ENCODE measurements at places on chromosomes 1 and 21.

DNA sequence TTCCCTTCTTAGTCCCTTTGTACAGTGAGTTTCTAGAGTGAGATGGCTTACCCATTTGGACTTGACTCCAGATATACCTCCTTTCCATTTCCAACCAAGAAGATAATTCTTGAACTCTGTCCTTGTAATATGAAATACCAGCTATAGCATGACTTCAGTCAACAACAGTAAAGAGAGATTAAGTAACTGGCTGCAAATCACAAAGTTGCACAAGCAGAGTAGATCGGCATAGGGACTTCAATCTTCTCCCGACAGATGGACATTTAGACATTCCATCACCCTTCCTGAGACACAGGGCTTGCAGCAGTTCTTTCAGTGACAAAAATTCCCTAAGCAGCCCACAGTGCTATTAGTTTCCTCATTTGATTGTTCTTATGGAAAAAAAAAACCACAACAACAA, 44.6 kb downstream of the JAK1 start:
- DNase-seq = no peak

GRCh38 chr21:15241997-15242736, 177.4 kb upstream of the NRIP1 start:
- no peak for DNase-seq

DNA sequence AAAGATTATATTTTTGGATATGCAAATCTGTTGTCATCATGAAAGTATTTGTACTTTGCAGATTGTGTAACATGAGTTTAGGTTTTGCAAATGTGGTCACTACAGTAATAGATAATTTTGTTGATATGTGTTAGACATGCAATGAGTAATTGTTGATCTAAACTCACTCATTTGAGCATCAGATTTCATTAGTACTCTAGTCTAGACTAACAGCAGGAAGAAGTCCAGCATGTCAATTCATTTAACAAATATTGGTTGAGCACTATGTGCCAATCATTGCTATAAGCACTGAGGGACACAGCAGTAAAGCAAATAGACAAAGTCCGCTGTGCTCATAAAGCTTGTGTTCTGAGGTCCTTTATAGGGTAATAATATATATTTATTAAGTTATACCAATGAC, 350.0 kb downstream of the USP25 start:
- DNase-seq = no peak

- no peak for DNase-seq
Observed at GRCh38 chr1:232853994-232854797, 49.0 kb downstream of the MAP10 start.

DNA sequence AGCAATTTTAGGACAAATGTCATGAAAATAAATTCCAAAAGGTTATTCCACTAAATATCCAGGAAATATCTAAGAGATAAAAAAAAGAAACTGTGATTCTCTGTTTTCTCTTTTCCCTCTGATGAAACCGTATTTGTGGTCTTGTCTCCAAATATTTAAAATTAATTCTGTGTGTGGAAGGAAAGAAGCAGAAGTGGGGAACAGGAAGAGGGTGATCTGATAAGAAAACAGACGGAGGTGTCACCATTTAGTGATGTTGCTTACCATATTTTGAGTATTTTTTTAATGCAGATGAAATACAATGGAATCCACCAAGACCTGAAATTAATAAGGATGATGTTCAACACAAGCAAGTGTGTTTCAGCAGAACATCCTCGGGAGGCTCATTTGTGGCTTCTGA, 29.6 kb downstream of the CLCA1 start:
- no peak for DNase-seq

DNA sequence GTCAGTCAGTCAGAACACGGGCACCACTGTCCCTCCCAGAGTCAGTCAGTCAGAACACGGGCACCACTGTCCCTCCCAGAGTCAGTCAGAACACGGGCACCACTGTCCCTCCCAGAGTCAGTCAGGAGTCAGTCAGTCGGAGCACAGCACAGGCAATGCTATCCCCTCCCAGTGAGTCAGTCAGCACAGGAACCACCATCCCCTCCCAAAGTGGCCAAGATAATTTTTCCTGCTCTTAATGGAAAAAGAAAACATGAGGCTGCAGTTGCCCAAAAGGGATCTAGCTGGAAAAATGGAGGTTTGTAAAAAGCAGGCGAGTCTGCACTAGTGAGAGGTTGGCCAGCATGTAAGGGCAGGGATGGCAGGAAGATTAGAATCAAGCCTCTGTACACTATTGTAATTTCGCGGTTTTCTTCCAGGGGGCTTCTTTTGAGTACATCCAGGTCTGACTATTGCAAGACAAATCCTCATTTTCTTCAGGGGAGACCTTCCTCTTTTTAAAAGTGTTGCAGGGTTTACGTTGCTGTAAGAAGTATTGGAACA, 213.8 kb downstream of the SIPA1L2 start:
- no peak for DNase-seq

GRCh38 chr1:101392552-101392951, 155.7 kb downstream of the S1PR1 start:
- no peak for DNase-seq

DNA sequence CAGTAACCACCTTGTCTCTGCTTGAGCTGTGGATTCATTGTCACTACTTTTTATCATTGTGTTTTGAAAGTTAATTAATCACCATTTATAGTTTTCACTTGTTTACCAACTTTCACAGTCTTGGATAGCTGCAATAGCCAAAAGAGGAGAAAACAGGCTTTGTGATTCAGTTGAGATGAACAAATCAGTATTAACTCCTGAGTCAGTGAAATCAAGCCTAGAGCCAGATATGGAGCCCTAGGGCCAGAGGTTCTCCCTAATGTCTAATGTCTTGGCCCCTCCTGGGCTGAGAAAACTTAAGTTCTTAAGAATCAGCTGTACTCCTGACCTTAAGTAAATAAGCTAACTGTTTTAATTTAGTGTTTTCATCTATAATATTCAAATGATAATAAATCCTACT, 228.8 kb downstream of the DNM3 start:
- DNase-seq = no peak

- no peak for DNase-seq
Observed at GRCh38 chr1:74728736-74729135, 4.1 kb downstream of the CRYZ start.

DNA sequence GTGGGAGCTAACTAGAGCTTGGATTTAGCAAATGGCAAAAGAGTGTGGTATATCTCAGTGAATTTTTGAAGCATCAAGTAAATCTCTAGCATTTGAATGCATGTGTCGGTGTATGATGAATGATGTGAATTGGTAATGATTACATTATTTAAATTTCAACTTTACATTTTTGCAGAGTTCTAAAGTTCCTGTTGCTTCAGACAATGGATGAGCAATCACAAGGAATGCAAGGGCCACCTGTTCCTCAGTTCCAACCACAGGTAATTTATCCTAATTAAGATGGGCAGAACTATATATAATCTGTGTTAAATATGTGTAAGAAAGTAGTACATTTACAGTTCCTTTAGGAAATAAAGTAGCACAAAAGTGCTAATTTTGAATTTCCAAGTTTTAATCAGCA, 75.6 kb downstream of the NEK7 start:
- no peak for DNase-seq

GRCh38 chr1:29083317-29084195, 40.1 kb downstream of the TMEM200B start:
- DNase-seq = no peak

DNA sequence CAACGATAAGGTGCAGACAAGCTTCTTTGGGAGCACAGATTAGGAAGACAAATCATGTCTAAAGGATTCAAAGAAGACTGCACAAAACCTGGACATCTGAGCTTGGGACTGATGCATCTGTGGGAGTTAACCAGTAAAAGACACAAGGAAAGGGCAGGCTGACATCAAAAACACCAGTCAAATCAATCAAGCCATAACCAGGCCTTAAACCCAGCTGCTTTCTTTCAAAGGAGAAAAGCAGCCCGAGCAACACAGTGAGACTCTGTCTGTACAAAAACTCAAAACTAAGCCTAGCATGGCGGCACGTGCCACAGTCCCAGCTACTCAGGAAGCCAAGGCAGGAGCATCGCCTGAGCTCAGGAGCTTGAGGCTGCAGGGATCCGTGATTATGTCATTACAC, 411.6 kb downstream of the SMYD3 start:
- no peak for DNase-seq

- DNase-seq = no peak
Observed at GRCh38 chr1:203442821-203443220, 32.8 kb upstream of the PRELP start.

- no peak for DNase-seq
Observed at GRCh38 chr1:208051651-208052050, 140.7 kb upstream of the CD34 start.

GRCh38 chr1:168758503-168758902, 29.5 kb upstream of the DPT start:
- no peak for DNase-seq
